Foreskin keratinocyte (primary cell): ENCODE measurements at places on chromosomes 12 and 14. TPM values are rescaled to one million over a fixed set of nuclear protein-coding genes. Genes with fewer than 3 reads are reported as not detected.

The DHRS2 gene
- 0.17 and 0.18 TPM in 2 replicates for total RNA-seq

The MYF6 gene
- not detected in 2 replicates for total RNA-seq

The ACOT6 gene
- total RNA-seq: not detected in 2 replicates

The NEUROD4 gene
- total RNA-seq: not detected in 2 replicates

The NELL2 gene
- 0.07 TPM in 1 of 2 replicates, not detected in the other for total RNA-seq

The HCAR2 gene
- 2.2 TPM in 2 replicates for total RNA-seq

The AJUBA gene
- total RNA-seq: 157 and 164 TPM in 2 replicates

The MAP1LC3B2 gene
- total RNA-seq: 0.54 and 1.1 TPM in 2 replicates

The OR10P1 gene
- total RNA-seq: not detected in 2 replicates

The ORAI1 gene
- 23.4 and 25.2 TPM in 2 replicates for total RNA-seq

The C12orf50 gene
- not detected in 2 replicates for total RNA-seq

The TSPAN19 gene
- 0.17 TPM in 1 of 2 replicates, not detected in the other for total RNA-seq

The RTL1 gene
- not detected in 2 replicates for total RNA-seq
